ENCODE measurements at places on chromosomes 1 and 21. TPM values are rescaled to one million over a fixed set of nuclear protein-coding genes. Genes with fewer than 3 reads are reported as not detected.

The DCDC2B gene
- total RNA-seq = not detected

The CLCA1 gene
- not detected for total RNA-seq

The NUF2 gene
- total RNA-seq = 0.63 TPM

The NBPF6 gene
- total RNA-seq = not detected

Data from dorsolateral prefrontal cortex (tissue), 122 donors.